ENCODE measurements at places on chromosomes 5 and 9.

DNA sequence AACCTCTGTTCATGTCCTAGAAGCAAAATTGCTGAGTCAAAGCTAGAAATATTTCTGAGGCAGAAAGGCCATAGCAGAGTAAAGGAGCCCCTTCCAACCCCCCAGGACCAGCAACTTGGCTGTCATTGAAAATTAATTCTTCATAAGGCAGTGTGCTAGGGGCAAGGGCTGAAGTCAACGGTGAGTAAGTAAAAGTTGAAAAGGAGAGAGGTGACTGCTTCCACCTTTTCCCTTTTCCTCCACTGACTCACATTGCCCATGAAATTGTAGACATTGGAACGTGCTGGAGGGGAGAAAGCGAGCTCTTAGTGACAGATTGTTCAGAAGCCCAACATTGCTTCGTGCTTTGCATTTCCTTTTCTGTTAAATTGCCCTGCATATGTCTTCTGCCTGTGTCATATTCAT is 19.1 kb downstream of the GLRA1 start:
- no peak for DNase-seq

DNA sequence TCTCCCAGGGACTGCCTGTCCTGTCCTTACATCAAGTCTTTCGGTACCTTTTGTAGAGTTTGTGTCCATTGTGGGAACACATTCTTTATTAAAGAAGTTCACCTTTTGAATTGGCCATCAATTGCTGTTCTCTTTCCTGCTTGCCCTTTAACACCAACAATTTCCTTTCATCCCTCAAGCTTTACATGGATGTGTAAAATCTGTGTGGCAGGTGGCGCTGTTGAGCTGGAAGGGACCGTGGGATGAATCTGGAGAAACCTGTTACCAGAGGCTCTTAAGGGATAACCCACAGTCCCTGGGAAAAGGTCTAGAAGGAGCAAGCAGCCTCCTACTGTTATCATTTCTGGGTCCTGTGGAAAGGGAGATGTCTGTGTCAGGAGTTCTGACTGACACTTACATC is 7.9 kb upstream of the ZFP62 start:
- DNase-seq = peak; percentile 26

DNA sequence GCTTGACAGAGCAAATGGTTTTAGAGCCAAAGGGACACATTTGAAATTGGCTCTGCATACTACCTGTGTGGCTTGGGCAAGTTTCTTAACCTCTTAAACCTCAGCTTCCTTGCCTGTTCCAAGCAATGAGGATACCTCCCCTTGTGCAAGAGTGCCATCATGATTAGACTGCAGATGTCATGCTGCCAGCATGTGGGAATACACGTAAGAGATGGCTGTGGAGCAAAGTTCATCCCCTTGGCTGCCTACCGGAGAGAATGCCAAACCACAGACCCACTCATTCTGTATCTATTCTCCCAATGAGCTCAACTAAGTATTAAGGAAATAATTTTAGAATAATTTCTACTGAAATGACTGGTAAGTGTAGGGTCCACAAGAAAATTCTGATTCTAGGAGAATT is 101.3 kb downstream of the WDR41 start:
- no peak for DNase-seq

DNA sequence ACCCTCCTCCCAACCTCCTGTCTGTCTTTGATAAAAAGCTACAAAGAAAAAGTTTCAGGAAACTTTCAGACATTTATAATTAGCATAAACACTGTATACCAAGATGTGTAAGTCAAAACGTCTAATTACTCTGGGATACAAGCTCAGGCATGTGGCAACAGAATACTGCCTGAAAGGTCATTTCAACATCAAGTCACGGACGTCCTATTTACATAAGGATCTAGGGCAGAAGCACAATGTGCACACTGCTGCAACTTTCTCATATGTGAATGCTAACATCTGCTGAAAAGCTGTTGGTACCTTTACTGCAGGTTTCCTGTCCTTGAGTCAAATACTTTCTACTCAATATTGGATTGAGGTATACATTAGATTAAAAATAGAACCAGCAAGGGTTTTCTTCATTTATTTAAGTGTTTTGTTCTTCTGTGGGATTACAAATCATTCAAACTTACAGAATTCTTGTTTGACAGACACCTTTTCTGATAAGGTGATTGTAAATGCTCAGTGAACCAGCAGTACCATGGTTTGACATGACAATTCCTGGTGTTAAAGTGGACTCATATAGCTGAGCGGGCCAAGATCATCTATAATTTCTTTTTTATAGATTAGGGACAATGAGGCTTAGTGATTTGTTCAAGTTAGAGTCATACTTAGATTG is 36.8 kb downstream of the ELL2 start:
- no peak for DNase-seq

Measured in GM19239 (cell line).